ENCODE measurements at places on chromosomes 4 and X.
A peak's percentile ranks its signal among the peaks of the same experiment; 100 is the strongest.

- DNase-seq: peak; percentile 8
Observed at GRCh38 chr4:27759611-27760575, 899.3 kb downstream of the STIM2 start.

GRCh38 chrX:116618546-116618945, 155.8 kb upstream of the CT83 start:
- no peak for DNase-seq

DNA sequence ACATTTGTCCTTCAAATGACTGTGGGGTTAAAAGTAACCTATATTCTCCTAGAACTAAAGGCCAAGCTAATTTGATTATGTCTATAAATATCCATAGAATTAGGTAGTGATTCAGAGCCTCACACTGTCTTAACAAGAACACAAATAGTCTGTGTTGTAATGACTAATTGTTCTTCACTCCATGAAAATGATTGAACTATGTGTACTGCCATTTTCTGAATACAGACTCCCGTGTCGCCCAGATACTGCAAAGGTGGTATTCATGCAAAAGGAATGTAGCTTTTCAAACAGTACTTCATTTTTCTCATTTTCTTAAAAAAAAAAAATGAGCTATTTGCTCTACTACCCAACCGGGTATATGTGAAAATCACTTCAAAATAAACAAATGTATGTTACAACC, 11.3 kb upstream of the PHKA2 start:
- no peak for DNase-seq

GRCh38 chr4:105166066-105166465, 19.4 kb downstream of the TET2 start:
- no peak for DNase-seq

GRCh38 chrX:13397878-13398818, 78.3 kb upstream of the ATXN3L start:
- no peak for DNase-seq

DNA sequence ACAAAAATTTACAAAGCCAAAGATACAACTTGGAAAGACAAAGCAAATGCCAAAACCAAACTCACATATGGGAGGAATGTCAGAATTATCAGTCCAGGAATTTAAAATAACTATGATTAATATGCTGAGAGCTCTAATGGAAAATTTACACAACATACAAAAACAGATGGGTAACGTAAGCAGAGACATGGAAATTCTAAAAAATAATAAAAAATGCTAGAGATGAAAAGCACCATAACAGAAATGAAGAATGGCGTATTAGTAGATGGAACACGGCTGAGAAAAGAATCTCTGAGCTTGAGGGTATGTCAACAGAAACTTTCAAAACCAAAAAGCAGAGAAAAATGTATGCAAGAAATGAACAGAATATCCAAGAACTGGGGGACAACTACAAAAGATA, 4.1 kb upstream of the MANBA start:
- no peak for DNase-seq

Measured in NCI-H510A treated with DMSO at 0.1 percent for 48 hours (cell line).